T-helper 9 cell (primary cell): ENCODE measurements at places on chromosomes 4 and X.

DNA sequence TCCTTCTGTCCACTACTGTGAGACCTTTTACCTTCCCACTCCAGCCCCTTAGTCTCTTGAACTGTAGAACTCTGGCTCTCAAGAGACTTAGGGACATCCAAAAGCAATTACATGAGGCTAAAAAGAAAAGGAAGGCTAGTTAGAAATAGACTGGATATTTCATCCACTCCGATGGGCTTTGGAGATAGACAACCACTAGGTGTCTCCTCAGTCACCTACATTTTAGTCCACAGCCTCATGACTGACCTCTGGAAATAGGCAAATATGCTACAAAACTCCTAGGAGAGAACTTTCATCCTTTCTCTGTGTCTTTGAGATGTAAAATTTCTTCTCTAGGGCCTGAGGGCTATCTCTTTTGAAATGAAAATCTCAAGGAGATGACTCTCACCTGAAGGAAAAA is 45.1 kb upstream of the LAMP2 start:
- DNase-seq, result no peak

DNA sequence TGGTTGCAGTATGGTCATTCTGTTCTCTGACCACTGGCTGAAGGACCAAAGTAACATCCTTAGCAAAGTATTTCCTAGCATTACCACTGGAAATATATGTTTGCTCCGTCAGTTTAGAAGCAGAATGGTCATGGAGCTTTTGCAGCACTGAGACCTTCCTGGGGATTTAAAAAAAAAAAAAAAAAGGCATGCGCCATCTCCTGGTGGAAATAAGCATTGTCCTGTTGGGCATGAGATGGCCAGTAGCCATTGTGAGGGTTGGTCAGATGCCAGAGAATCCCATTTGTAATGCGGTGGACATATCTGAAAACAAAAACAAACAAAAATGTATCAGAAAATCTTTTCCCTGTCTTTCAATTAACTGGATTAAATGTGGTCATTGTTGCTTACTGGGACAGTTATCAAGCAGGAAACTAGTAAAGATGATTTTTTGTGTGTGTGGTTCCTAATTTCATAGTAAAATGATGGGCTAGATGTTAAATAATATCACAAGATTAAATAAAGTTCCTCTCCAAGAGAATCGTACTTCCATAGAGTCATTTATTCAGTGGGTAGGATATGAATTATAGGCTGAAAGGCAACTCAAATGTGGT is 139.6 kb downstream of the SOWAHB start:
- no peak for DNase-seq

- DNase-seq, result no peak
These were observed 17.0 kb downstream of the ADD1 start for GRCh38 chr4:2860391-2861348.

DNA sequence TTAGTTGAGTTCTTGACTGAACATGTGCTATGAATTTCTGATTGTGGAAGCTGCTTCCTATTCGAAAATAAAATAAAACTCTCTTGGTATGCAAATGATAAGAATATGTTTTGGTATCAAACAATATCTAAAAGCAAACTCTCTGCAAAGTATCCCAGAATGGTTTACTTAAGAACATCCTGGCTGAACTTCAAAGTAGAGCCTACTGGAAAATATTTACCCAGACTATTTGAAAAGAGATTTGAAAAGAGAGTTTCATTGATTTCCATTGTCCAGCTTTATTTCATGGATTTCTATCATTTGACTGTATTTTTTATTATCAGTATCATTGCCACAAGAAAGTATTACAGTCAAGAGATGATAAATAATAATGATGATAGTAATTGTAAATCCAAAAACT is 171.1 kb upstream of the SLC7A11 start:
- DNase-seq, result no peak

DNA sequence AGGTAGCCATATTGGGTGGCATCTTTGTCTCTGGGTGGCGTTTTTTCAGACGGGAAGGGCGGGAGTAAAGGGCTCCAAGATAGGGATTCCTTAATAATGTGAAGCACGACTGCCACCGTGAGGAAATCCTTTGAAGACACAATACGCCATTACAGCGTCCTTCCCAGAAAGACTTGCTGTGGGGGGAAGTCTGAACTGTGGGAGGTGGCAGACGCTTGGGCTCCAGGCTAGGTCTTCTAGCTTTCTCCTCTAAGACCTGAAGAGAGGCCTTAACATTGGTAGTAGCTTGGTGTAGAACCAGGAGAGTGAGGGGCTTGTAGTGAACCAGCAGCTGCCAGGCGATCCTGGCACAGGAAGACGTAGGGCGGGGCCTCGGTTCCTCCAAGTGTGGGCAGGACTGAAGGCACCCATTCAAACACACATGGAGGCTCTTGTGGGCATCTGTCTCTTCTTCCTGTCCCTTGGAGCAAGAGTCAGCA is 197.3 kb downstream of the OR13H1 start:
- DNase-seq, result peak; percentile 83

GRCh38 chr4:33104273-33104672 is 2384.1 kb downstream of the PCDH7 start:
- no peak for DNase-seq

GRCh38 chrX:137545711-137546651 is 19.9 kb upstream of the ZIC3 start:
- no peak for DNase-seq

DNA sequence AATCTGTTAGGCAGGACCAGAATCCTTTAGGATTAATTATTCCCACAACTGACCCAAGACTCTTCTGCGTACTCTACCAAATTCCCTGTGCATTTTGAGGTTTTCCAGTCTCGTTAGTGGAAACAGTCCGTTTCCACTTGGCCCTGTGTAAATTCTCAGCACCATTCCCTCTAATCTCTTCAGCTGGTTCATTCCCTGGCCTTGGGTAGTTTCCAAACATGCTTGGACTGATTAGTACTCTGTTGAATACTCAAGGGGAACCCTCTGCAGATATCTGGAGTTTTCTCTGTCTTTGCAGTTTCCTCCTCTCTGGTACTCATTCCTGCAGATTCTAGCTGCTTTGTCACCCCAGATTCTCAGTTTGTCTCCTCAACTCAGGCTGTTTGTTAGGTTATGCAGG is 80.4 kb downstream of the ZFX start:
- no peak for DNase-seq

- no peak for DNase-seq
These were observed 134.5 kb upstream of the IL15 start for GRCh38 chr4:141501931-141502330.

- DNase-seq, result no peak
These were observed 70.3 kb downstream of the PPEF2 start for GRCh38 chr4:75831856-75832405.

GRCh38 chr4:2497324-2497723 is 28.4 kb downstream of the RNF4 start:
- no peak for DNase-seq

- DNase-seq, result no peak
These were observed 32.3 kb downstream of the CYBB start for GRCh38 chrX:37812110-37812509.

DNA sequence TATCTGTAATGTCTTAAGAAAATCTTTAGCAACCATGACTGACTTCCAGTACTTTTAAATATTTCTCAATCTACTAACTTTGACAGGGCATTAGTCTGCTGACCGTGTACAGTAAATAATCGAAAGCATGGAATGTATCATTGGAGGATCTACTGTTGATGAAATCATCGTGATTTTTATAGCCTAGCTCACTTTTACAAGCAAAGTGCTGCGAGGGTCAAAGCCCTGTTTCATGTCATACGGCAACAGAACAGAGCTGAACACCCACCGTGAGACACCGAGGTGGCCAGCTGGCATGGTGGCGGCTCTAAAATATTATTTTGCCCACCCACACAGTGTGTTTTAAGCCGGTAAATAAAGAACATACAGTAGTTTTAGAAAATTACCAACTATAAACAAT is 679.3 kb downstream of the FAT4 start:
- DNase-seq, result no peak

GRCh38 chr4:109969919-109970318 is 57.2 kb downstream of the EGF start:
- DNase-seq, result no peak

GRCh38 chrX:57821703-57822387 is 88.4 kb downstream of the ZXDA start:
- peak; percentile 11 for DNase-seq

GRCh38 chr4:47084111-47084510 is 52.7 kb downstream of the GABRB1 start:
- DNase-seq, result no peak

DNA sequence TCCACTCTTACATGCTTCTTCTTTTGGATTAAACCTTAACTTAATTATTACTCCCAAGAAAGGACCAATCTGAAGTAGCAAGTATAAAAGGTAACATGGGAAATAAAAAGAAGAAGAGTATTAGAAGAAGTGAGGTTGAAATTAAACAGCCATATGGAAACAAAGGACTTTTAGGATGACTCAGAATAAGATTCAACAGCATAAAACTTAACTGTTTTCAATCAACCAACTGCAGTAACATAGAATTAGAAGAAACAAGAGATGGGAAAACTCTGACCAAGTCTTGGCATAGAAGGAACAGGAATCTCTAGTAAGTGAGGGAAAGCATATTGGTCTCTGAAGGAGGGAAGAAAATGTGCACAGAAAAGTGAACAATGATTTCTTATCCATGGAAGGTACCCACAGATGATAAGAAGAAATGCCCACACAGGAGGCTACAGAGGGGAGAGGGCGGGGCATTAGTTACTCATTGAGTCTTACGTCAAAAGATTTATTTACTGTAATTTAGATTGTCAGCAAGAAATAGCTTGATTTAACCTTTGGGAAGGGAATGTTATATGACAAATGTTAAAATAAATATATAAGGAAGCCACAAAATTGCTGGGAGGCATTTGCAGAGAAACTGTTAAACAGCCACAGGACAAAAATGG is 177.3 kb downstream of the BANK1 start:
- DNase-seq, result no peak

DNA sequence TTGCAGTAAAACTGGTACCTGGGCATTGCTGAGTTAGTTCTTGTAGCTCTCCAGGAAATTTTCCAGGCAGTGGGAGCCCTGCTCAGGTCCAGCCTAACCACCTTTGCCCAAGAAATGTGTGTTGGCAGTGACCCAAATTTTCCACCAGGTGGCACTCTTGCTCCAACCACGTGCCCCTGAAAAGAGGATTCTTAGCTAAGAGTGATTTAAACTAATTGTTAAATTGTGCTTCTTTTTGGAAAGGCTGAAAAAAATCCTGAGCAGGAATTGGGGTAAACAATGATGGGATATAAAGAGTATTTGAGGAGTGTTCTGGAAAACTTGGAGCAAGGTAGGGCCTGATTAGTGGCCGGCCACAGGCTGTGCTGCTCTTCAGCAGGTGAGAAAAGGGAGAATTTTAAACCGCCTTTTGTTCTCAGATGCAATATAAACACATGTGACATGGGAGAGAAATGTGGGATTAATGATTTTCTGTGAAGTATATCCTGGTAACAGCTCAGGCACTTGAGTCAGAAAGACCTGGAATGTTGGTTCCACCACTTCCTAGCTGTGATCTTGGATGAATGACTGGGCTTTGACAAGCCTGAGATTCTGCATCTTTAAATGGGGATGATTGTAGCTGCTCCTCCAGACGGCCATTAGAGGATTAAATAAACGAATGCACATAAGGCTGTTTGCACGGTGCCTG is 219.6 kb downstream of the PTTG2 start:
- DNase-seq, result peak; percentile 63

DNA sequence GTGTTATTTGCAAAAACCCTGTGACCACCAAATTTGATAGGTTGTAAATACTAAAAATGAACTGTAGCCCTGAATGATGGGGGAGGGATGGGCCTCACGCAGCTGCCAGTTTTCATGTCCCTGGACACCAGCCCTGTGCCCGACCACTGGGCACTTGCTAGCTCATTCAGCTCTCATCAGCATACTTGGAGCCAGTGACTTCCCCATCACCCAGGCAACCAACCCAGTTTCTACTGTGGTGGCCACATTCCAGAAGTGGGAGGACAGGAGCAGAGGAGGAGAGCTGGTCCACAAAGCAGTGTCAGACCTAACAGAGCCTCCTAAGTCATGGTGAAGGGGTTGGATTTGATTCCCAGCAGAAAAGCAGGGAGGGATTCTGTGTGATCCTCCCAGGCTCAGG is 128.2 kb downstream of the CPEB2 start:
- no peak for DNase-seq

DNA sequence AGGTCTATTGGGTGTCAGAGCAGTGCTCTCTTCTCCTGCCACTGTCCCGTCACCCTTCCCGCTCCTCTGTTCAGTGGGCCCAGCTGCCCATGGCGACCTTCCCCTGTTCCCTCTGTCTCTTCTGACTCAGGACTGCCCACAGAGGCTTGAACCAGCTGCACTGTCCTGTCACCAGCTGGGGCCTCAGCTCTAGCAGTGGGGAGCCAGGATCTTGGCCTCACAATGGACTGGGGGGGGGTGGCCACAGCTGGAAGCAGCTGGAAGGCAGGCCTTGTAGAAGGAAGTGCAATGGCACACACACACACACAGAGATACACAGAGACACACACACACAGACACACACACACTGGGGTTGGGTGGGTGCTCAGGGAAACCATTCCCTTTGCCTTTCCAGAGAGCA is 114.0 kb upstream of the PJA1 start:
- no peak for DNase-seq

DNA sequence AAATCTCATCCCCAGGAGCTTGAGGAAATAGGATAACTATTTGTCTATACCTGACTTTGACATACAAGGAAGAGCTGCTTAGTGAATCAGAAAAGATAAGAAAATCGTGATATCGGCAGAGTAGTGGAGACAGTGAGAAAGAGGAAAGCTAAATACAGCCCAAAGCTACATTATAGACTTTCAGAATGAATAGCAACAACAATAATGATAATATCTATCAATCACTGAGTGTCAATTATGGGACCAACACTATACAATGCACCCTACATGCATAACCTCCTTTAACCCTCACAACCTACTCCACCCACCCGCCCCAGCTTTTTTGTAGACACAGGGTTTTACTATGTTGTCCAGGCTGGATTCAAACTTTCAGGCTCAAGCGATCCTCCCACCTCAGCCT is 205.1 kb downstream of the PPP3CA start:
- no peak for DNase-seq

- DNase-seq, result no peak
These were observed 105.8 kb downstream of the FAM53A start for GRCh38 chr4:1578251-1578773.

- DNase-seq, result no peak
These were observed 275.2 kb upstream of the EDA2R start for GRCh38 chrX:66914080-66914479.

DNA sequence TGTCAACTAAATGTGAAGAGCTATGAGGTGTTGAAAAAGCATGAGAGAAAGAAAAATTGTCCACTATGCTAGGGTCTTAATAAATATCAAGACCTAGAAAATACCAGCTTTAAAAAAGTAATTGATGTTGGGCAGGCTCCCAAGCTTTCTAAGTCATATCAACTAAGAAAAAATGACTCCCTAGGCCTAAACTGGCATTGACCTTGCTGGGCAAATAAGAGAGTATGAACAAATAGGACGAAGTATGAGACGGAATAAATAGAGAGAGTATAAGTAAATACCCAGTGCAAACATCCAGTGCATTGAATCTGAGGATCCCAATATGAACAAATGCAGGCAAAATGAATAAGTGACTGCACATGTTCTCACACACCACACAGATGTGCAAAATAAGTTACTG is 3.2 kb downstream of the KDR start:
- no peak for DNase-seq

- DNase-seq, result no peak
These were observed 542.9 kb upstream of the GRIA3 start for GRCh38 chrX:122641136-122641535.
